ENCODE measurements at places on chromosomes 13 and 19.

- DNase-seq = no peak
Measured at GRCh38 chr13:98284679-98285078, 107.6 kb upstream of the RNF113B start.

- peak; percentile 97 for DNase-seq
Measured at GRCh38 chr19:2819540-2820111, at the start of gene ZNF554. Gene ZNF554, plus strand, starts transcription at chr19:2819868. Its CDS starts 204 bp downstream, at chr19:2820072.

GRCh38 chr13:73995736-73996135 is 138.5 kb downstream of the KLF12 start:
- no peak for DNase-seq

GRCh38 chr13:27126859-27127258 is 44.8 kb downstream of the USP12 start:
- DNase-seq = no peak

GRCh38 chr19:56946159-56946558 is 105.6 kb upstream of the PEG3 start:
- DNase-seq = no peak

DNA sequence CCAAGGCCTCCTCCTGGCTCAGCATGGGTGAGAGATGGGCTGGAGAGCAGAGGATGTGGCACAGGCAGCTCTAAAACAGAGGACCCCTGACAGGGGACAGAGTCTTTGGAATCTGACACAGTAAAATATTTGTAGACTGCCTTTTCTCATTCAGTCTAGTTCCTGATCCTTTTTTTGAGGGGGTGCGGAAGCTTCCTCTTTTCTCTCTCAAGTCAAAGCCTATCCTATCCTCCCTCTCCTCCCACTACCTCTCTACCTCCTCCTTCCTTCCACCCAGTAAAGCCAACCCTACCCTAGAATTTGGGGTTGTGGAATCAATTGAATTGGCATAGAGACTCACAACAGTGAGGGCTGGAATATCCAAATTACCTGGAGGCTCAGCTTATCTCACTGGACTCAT is 82.0 kb downstream of the TEX26 start:
- no peak for DNase-seq

DNA sequence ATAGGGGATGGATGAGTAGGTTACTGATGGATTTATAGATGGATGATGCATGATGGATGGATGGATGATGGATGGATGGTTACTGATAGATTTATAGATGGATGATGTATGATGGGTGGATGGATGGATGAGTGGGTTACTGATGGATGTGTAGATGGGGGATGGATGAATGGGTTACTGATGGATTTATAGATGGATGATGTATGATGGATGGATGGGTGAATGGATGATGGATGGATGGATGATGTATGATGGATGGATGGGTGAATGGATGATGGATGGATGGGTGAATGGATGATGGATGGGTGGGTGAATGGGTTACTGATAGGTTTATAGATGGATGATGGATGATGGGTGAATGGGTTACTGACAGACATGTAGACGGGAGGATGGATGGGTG is 6.3 kb upstream of the C2CD4C start:
- no peak for DNase-seq

GRCh38 chr19:33375837-33376159 is 2.3 kb downstream of the CEBPG start:
- no peak for DNase-seq
